GM23338 (cell line): ENCODE measurements at places on chromosomes 4 and X. TPM values are rescaled to one million over a fixed set of nuclear protein-coding genes. Genes with fewer than 3 reads are reported as not detected.
A peak's percentile ranks its signal among the peaks of the same experiment; 100 is the strongest.

FOXP3 gene
- 0.11 and 0.21 TPM in 2 replicates for polyA plus RNA-seq

DNA sequence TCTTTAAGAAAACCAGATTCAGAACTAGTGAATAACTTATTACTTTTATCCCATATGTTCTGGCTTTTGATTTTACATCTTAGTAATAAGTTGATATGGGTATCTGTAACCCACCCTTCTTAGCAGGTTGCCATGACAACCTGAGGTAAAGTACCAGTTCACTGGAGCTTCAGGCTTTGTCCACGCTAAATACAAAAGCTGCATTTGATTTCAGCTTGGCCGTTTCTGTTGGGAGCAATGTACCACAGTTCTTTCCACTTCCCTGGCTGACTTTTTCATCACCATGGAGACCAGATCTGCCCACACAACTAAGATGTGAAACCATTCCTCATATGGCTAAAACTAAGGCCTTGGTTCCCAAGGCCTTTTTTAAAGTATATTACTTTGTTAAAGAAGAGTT lies 26.1 kb downstream of the KLHL34 start:
- DNase-seq = no peak

DNA sequence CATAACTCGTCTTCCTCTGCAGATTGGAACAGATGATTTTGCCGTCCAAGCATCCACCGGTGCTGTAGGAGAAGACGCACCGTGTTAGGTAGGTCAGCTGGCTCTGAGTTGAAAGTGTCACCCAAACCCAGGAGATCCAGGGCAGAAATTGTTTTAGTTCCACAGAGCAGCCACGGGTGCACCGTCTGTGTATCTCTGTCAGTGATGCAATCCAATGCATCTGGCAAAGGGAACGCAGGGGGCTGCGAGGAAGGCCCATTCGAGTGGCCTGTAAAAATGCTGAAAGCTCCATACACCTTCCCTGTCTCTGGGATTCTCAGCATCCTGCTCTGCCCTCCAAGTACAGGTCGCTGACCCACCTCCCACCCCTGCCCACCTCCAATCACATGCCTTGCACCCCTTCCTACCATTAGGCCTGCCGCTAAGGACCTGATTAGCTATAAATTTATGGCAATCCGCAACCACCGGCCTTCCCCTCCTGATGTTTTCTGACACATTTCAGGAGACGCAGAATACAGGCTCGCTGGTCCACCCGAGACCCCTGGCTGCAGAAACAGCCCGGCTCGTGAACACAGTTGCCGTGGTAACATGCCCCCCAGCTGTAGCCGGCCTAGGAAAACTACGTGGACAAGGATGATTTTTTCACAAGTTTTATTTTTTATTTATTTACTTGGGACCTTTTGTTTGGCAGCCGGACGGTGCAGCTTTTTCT lies 39.7 kb upstream of the SHOX start:
- DNase-seq = no peak

- no peak for DNase-seq
These were observed 69.9 kb downstream of the MFAP3L start for GRCh38 chr4:169956091-169956843.

HELT gene
- 0.28 TPM in 1 of 2 replicates, not detected in the other for polyA plus RNA-seq

SORBS2 gene
- 23.2 and 27.6 TPM in 2 replicates for polyA plus RNA-seq

GPR119 gene
- not detected in 2 replicates for polyA plus RNA-seq

GLRA2 gene
- not detected in 2 replicates for polyA plus RNA-seq

DNA sequence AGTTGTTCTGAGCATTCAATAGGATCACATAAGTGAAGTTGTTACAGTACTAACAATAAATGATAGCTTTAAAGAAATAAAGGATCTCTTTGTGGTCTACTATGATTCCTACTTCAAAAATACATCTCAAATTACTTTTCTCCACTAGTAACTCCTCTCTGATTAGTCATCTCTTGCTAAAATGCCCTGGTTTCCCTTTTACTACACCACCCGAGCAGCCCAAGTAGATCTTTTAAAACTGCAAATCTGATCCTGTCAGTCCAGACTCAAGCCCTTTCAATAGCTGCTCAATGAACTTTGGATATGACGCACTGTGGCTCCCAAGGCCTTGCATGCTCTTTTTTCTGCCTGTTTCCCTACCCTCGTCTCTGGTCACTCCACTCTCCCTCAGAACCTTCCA lies 97.5 kb downstream of the MAOA start:
- no peak for DNase-seq

DNA sequence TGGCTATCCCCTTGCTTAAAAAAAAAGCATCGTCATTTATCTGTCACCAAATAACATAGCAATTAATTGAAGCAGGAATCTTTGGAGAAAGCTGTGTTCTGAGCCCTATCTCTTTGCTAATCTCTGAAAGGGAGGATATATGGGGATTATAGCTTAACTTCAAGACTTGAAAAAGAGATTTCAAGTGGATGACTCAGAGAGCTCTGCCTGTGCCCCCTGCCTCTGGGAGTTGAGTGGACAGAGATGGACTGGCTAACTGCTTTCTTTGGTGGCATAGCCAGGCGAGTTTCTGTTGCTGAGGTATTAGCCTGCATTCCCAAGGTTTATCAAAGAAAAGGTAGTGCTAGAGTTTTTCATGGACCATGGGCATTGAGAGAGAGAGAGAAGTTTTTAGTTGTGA lies 91.6 kb downstream of the DDIT4L start:
- no peak for DNase-seq

GRCh38 chr4:9800848-9801247 lies 19.4 kb downstream of the DRD5 start:
- no peak for DNase-seq

GRCh38 chrX:68087526-68087925 lies 345.8 kb downstream of the OPHN1 start:
- DNase-seq = no peak

- no peak for DNase-seq
These were observed 409.0 kb downstream of the TECRL start for GRCh38 chr4:64000241-64000640.

- no peak for DNase-seq
These were observed 4.4 kb upstream of the APBB2 start for GRCh38 chr4:41218703-41219102.

VCX3B gene
- 0.48 and 1.1 TPM in 2 replicates for polyA plus RNA-seq

DNA sequence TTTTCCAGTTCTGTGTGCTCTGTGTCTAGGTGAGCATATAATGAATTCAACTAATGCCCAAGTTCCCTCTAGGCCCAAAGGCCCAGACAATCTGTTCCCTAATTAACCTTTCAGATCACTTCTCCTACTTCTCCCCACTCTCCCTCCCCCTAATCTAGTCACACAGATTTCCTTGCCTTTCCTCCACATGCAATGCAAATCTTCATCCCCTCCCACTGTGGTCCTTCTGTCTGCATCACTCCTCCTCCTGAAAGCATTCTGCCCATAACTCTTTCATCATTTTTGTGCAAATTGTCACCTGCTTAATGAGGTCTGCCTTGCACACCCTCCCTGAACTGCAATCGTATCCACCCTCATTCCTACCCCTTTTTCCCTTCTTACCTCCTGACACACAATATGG lies 346.6 kb downstream of the FBXO8 start:
- DNase-seq = no peak

DNA sequence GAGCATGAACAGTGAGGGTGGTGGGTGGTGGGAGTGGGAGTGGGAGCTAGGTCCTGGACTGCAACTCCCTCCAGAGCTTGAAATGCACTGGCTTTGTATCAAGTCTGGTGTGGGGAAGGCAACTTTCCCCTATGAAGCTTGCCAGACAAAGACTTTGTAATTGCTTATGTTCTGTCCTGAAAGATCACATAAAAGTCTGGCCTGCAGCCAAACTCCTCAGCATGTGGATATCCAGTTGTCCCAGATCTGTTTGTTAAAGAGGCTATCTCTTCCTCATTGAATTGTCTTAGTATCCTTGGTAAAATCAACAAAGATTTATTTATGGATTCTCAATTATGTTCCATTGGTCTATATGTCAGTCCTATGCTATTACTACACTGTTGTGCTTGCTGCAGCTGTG lies 607.9 kb downstream of the GLUD2 start:
- no peak for DNase-seq

GRCh38 chr4:158020734-158021346 lies 152.0 kb downstream of the GASK1B start:
- DNase-seq = no peak

GRCh38 chr4:71132486-71132885 lies 139.0 kb downstream of the DCK start:
- no peak for DNase-seq

DNA sequence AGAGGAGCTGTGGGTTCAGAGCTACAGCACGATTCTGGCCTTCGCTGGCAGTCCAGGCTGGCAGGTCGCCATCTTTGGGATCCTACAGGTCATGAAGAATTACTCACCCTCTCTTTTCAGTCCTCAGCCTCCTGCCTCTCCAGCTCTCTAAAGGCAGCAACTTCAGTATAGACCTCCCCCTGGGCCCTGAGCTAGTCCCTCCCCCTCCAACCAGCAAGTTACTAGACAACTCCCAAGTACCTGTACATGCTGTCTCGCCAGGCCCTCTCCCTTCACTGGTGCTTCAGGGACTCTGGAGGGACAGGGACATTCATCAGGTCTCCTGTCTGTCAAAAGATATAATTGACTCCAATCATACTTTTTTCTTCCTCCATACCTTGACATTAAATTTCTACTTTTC lies at the start of gene GPR119:
Gene GPR119, minus strand, starts transcription at position 155 of the 400 bp plus-strand sequence. CDS start 227 bp downstream, outside the sequence.
- DNase-seq = no peak

- DNase-seq = no peak
These were observed 80.3 kb upstream of the FAM9B start for GRCh38 chrX:9114245-9114644.

ZNF518B gene
- polyA plus RNA-seq = 2.9 and 3.1 TPM in 2 replicates

GRCh38 chr4:86108834-86109233 lies 251.0 kb downstream of the MAPK10 start:
- DNase-seq = no peak

NAT8L gene
- 1.6 and 1.7 TPM in 2 replicates for polyA plus RNA-seq

DNA sequence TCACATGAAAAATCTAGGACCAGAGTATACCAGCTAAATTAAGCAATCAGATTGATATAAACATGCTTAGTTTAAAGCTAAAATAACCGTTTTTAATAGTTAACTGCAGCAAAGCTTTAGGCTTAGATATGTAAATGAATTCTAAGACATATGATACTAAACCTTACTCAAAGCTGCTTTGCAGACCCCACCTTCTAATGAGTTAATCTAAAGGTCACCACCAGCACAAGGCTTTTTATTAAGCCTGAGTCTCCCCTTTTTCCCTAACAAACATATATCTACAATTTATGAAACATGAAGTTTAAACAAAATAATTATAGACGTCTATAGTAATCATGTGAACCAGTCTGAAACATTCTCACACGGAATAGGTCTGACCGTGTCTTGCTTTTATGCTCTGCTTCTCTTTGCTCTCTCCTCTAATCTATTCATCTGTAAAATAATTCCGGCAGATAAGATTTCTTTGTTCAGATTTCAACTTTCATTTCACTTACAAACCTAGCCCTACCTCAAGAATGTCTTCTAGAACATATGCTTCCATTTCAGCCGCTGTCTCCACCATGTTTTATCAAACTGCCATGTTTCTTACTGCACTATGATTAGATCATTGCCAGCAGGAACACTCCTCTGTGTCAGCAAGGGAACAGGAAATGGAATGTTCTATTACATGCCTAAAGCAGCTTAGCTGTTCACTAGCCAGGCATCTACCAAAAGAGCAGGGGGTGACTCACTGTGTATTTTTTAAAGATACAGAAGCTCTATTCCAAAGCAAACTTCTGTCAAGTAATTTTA lies 35.9 kb downstream of the ANKRD17 start:
- peak; percentile 71 for DNase-seq

- no peak for DNase-seq
These were observed 64.4 kb upstream of the ACSL4 start for GRCh38 chrX:109797311-109797975.

SOD3 gene
- polyA plus RNA-seq = 7.5 and 8.9 TPM in 2 replicates

- peak; percentile 81 for DNase-seq
These were observed 285.0 kb upstream of the AADAT start for GRCh38 chr4:170374770-170375169.

DNA sequence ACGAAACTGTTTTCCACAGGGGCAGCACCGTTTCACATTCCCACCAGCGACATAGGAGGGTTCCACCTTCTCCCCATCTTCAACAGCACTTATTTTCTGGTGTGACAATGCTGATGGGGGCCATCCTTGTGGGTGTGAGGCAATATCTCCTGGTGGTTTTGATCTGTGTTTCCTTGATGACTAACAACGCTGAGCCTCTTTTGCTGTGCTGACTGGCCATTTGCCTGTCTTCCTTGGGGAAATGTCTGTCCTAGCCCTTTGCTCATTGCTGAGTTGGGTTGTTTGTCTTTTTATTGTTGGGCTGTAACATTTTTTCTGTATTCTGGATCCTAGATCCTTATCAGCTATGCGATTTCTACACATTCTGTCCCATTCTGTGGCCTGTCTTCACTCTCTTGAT lies 33.7 kb downstream of the ATP2B3 start:
- no peak for DNase-seq

DNA sequence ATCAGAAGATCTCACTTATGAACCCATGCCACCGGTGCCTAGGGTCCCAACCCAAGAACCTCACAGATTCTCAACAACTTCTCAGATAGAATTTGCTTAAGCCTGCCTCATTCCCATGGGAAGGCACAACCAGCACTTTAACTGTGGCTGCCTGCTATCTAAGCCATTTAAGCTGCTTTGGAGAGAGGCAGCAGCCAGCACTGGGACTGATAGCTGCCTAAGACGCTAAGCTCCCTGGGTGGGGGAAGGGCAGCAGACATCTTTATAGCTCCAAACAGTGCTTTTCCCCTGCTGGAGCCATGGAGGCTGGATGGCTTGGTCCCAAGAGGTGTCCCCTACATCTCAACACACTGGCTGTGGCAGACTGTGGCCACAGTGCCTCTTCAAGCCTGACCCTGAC lies 1268.6 kb downstream of the FAM133A start:
- DNase-seq = no peak

MFAP3L gene
- 2.5 and 3.4 TPM in 2 replicates for polyA plus RNA-seq

GPRASP1 gene
- polyA plus RNA-seq = 0.33 and 0.45 TPM in 2 replicates

DNA sequence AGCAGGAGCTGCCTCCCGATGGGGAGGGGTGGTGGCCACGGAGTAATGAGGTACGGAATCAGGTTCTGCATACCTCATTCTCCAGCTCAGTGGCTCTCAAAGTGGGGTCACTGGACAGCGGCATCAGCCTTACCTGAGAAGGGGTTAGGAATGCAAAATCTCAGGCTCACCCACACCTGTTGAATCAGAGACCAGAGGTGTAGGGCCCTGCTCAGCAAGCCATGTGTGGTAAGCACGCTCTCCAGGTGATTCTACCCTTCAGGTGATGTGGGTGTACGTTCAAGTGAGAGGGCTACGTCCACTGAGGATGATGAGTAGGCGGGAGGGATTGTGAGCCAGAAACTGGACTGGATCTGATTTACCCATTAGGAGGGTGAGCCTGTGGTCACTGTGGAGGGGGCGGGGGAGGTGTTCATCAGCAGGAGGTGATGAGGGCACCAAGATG lies 65.8 kb downstream of the ANAPC4 start:
- no peak for DNase-seq

- no peak for DNase-seq
These were observed 197.8 kb downstream of the RASL11B start for GRCh38 chr4:53059871-53060270.
